Stimulated activated CD4-positive, alpha-beta T cell treated with anti-CD3 and anti-CD28 coated beads, Interleukin-1b, Interleukin-23, amount 100 ng/mL, for 1 hour (primary cell): ENCODE measurements at places on chromosomes 5 and 9.

DNA sequence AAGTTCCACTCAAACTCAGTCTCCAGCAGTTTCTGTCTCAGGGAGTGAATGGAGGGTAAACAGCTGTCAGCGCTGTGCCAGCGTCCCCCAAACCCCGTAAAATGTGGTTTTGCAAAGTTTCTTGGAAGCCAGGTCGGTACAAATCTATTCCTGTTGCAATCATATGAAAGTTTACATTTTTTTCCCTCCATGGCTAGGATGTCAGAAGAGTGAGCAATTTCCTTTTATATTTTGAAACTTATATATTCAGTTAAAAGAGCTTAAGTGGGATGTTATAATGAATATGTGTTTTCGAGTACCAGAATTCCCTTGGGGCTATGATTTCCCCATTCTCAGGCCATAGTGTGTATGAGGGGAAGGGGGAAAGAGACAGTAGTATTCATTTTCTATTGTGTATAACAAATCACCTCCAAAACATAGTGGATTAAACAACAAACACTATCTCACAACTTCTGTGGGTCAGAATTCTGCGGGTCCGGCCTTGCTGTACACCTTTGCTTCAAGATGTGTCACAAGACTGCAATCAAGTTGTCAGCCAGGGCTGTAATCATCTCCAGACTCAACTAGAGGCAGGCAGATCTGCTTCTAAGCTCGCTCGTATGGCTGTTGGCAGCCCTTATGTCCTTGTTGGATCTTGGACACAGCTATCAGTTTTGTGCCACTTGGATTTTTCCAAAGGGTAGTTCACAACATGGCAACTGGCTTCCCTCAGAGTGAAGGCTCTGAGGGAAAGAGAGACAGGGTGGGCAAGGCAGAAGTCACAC lies 107.4 kb downstream of the SNX18 start:
- no peak for DNase-seq

- no peak for DNase-seq
Observed at GRCh38 chr5:131818001-131818724, 21.3 kb upstream of the FNIP1 start.

DNA sequence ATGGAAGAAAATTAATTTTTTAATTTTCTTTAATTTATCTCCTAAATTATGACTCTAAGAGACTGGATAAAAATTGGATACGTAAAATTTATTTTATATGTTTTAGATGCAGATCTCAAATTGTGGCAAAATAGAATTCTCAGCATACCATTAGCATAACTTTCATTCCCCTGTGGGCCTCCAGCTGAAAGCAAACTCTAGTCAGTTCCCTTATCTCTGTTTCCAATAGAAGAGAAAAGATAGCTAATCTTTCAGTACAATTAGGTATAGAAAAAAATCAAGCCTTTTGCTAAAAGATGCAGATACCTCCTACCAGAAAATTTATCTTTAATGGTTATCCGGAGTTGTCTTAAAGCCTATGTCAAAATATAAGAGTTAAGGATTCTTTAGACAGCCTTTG lies 1530.6 kb downstream of the EFNA5 start:
- no peak for DNase-seq

- no peak for DNase-seq
Observed at GRCh38 chr5:39194466-39195136, 24.8 kb downstream of the FYB1 start.

DNA sequence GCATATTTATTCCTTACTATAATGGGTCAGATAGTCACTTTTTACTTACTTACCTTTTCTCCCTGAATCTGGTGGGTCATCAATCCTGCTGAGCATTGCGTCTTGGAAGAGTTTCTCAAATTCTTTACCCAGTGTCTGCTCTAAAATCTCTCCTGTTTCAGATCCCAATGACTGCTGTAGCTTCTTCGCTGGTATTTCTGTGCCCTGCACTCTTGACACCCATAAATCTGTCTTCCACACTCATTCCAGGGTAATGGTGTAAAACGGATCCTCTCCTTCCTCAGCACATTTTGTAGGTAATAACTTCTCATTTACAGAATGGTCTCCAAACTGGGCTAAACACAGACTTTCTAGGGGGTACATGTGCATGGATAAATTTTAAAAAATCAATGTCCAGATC lies 407.4 kb downstream of the DMAC1 start:
- DNase-seq: no peak

GRCh38 chr9:135087489-135087792 lies at the start of gene OLFM1:
TSS of gene OLFM1 (plus strand) at chr9:135087668. CDS start at chr9:135087990, 322 bp downstream.
- no peak for DNase-seq

DNA sequence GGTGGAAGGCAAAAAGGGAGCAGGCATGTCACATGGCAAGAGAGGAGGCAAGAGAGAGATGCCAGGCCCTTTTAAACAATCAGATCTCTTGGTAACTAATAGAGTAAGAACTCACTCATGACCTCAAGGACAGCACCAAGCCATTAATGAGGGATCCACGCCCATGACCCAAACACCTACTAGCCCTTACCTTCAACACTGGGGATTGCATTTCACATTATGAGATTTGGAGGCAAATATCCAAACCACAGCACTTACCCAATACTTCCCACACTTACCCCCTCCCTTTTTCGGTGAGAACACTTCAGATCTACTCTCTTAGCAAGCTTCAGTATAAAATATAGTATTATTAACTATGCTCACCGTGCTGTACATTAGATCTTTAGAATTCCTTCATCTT lies 41.9 kb downstream of the ZNF354A start:
- no peak for DNase-seq

DNA sequence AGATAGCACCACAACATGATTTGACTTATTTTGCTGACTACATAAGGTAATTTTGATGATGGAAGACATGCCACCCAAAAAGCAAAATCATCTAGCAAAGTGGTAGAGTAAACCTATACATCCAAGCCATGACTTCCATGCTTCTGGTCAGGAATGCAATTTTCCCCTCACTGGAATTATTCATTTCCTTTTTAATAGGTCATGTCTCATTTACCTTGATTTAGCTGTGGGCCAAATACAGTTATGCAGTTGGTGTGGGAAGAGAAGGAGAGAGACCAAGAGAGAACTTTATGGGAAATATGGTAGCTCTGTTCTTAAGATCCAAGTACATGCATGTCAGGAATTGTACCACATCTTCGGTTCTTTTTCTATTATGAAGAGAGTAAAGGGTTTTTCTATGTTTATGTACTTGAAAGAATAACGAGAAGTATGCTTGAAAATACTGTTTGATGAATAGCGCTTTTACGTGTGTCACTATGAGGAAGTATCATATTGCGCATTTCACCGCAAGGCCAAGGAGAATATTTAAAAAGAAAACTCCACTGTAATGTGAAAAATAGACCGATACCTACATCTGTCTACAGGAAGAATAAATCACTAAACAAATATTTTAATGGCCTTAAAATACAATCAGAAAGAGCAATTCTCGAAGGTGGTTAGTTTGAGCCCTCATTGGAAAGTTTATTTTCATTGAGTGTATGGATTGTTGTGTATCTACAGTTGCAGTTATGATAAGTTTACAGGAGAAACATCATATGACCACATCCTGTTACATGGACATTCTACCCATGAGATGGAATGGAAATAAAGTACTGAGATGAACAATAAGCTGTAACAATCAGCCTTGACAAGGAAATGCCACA lies 134.0 kb downstream of the FOXD1 start:
- DNase-seq: no peak

- DNase-seq: no peak
Observed at GRCh38 chr9:130201974-130202373, 29.8 kb downstream of the NCS1 start.

DNA sequence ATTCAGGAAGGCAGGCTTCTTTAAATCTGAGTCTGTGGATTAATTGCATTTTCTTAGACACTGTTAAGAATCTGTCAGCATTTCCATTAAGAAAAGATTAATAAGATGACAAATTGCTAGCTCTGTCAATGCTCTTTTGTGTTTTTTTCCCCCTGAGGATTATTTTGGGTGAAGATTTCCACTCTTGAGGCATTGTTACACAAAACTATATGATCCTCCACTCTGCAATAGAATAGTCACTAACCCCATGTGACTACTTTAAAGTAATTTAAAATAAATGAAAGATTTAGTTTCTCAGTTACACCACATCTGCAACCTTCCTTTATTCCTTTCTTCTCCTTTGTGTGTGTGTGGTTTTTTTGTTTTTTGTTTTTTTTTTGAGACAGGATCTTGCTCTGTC lies 82.0 kb downstream of the ACER2 start:
- DNase-seq: no peak

- no peak for DNase-seq
Observed at GRCh38 chr9:133423216-133423615, 1.0 kb downstream of the ADAMTS13 start.

DNA sequence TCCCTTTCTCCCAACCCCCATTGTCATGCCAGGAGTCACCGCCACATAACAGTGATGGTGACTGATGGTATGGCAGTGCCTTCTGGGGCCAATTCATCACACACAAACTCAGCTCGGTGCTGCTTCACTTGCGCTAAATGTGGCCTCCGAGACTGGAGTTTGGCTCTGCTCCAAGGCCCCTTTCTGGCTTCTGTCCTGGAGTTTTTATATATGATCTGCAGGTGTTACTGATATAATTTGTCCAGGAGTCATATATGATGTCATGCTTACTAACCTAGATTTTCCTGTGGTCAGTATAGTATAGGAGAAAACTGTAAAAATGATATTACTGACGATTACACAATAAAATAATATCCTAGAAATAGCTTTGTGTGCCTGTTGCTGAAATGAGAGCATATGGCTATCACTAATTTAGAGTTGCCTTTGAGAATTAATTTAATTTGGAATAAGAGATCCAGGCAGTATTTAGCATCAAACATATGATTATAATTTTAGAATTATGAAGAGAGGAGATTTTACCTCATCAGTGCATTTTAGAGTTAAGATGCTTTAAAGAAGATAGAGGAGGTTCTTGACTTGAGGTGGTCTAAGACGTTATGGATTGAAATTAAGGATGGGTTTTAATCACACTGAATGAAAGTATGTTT lies 334.1 kb upstream of the CD180 start:
- DNase-seq: no peak

- no peak for DNase-seq
Observed at GRCh38 chr9:22008384-22008716, 755 bp downstream of the CDKN2B start.

DNA sequence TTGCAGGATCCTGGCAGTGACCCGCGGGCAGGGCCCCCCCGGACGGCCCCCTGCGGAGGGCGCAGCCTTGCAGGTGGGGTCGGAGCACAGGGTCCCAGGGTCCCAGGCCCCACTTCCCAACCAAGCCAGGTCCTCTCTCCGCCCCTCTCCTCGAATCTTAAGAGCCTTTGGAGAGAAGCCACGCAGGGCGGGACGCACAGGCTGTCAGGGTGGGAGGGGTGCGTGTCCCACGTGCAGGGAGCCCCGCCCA lies 18.4 kb upstream of the EGFL7 start:
- DNase-seq: no peak

DNA sequence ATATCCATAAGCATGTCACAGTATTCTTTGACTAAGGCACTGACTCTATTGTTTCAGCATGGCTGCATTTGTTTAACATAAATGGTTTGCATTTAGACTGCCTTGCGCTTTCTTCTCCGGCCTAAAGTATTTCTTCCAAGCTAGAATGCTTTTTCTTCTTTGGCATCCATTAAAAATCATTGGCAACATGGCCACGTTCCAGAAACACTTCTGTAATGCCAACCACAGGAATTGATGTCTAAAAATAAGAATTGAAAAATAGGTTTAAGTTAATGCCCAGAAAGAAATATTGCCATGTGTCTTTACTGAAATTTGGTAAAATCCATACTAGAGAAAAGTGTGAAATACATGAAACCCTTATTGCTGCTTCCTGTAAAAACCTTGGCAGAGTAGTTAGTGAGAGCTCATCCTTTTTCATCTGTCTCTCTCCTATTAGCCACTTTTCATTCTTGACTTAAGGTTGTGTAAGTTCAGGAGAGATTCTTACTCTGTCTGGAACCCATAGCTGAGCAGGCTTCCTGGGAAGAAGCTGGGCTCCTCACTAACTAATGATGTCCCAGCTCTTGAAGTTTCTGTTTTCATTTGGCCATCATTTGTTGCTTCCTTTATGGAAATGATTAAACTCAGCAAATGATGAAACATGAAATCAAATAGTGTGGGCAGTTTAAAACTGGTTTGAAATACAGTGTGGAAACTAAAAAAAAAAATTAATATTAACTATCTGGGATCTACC lies 58.2 kb upstream of the RPS23 start:
- DNase-seq: no peak

GRCh38 chr5:39608024-39608423 lies 183.2 kb upstream of the DAB2 start:
- DNase-seq: no peak

DNA sequence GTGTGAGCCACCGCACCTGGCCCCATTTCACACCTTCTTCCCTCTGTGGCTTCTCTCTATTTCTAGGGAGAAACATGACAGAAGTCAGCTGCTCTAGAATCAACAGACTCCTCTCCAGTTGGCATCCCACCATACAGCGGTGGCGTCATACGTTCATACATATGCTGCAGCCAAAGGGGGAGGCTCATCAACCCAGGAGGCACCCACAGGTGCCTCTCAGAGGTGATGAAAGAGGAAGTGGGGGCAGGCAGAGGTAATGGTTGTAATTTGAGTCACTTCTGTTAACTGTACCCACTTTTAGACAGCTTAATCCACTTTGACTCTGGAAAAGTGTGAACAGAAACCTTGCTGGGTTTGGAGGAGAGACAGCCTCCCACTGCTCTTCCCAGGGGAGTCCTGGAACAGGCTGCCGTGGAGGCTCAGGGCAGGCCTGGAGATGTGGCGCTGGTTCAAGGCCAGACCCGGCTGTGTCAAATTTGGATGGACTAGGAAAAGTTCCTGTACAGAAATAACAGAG lies 47.3 kb upstream of the SUB1 start:
- DNase-seq: no peak

DNA sequence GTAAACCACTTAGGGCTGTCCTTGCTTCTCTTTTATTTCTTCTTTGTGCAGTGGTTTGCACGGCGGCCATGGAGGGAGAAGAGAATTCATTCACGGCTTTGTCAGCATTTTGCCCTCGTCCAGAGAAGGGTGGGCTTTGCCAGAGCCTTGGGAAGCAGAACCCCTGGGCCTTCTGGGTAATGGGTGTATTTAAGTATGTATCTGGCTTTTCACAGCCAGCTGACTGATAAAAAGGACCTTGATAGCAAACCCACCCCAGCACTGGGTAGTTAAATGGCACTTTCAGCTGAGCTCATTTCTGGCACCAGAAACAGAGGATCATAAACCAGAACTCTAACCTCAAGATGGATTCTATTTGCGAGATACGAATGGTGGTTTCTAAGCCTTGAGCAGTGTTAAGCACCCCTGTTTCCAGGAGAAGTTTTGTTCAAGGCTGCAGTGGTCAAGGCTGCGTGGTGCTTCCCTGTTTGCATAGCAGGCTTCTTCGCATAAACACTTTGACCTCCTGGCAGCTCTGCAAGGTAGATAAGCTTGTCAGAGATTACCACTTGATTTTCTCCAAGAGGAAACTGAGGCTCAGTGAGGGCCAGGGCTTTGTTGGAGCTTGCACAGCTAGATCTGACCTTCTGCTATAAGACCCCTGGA lies 441.6 kb upstream of the KLF4 start:
- DNase-seq: no peak

- no peak for DNase-seq
Observed at GRCh38 chr9:107106416-107106815, 176.7 kb upstream of the RAD23B start.
